Stimulated activated CD4-positive, alpha-beta T cell treated with anti-CD3 and anti-CD28 coated beads, Interleukin-15, amount 100 ng/mL, for 1 hour (primary cell): ENCODE measurements at places on chromosomes 1 and 21.

- no peak for DNase-seq
Measured at GRCh38 chr21:38800924-38801744, 4.6 kb upstream of the ETS2 start.

GRCh38 chr1:60972841-60973364 is 109.5 kb upstream of the NFIA start:
- no peak for DNase-seq

DNA sequence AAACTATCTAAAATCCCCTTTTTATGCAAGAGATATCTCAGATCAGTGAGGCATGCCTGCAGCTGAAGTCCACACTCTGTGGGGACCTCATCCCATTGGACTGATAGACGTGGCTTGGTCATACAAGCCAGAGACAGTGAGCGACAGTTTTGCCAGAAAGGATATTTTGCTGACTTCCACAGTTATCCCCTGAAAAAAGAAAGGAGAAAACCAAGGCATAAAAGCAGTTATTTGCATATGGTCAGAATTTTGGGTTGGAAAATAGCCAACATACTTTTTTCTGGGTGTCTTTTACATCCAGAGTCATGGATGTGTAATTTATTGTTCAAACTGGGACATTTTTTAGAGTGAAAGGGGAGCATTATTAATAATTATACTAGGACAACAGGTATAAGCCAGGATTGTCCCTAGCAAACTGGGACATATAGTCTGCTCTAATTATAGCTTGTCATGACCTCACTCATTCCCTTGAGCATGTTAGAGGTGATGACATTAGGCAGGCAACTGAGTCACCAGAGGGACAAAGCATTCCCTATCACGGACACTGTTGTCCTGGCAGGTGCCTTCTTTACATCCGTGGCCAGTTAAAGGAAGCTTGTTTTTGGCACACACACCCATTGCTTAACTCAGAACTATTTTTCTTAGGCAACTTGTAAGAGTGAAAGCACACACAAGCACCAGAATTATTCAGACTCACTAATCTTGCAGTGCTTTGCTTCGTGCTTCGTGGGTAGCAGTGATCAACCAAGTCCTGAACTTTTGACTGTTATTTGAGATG is 65.5 kb downstream of the PRRX1 start:
- DNase-seq = no peak

DNA sequence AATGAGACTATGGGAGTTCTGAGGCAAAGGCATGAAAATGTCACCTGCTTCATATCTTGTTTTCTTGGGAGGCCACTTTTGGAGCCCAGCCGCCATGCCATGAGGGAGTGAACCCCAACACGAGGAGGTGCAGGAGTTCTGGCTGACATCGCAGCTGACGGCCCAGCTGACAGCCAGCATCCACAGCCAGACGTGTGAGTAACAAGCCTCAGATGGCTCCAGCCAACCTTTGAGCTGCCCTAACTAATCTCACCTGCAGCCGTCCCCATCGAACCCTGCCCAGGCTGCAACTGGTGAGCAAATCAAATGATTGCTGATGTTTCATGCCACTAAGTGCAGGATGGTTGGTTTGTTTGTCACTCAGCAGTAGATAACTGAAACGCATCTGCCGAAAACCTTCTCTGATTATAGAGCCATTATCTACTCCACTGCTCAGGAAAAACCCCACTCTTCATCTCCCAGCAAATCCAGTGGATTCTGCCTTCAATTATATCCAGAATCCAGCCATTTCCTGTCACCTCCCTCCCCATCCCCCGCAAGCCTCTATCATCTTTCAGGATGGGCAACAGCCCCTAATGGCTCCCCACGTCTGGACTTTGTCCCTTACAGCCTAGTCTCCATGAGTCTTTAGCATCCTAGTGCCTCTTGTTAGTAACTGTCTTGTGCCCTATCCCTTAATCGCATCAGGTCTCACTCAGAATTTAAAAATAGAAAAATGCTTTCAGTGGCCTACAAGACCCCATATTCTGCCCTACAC is 18.5 kb upstream of the RAB4A start:
- DNase-seq = no peak

- peak; percentile 24 for DNase-seq
Measured at GRCh38 chr1:107963601-107964335, 1.2 kb downstream of the VAV3 start.

GRCh38 chr1:231515748-231516147 is 12.7 kb upstream of the TSNAX start:
- DNase-seq = no peak

- no peak for DNase-seq
Measured at GRCh38 chr1:234907208-234907939, 221.3 kb downstream of the TOMM20 start.

GRCh38 chr1:192108161-192108560 is 50.1 kb upstream of the RGS18 start:
- DNase-seq = no peak

DNA sequence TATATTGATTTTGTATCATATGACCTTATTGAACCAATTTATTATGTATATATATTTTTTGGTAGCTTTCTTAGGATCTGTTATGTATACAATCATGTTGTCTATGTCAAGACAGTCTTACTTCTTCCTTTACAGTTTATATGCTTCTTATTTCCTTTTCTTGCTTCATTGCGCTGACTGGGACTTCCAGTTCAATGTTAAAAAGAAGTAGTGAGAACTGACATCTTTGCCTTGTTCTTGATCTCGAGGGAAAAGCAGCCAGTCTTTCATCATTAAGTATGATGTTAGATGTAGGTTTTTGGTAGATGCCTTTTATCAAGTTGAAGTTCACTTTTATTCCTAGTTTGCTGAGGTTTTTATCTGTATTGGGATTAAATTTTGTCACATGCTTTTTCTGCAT is 17.5 kb downstream of the MAN1C1 start:
- no peak for DNase-seq

- no peak for DNase-seq
Measured at GRCh38 chr1:207910591-207911354, at the start of gene CD34. CD34 (minus strand) TSS chr1:207911125; CDS start chr1:207911080, 45 bp downstream.

- DNase-seq = no peak
Measured at GRCh38 chr1:100053119-100053518, 79.6 kb downstream of the SASS6 start.

GRCh38 chr1:213976665-213977485 is 10.9 kb upstream of the PROX1 start:
- no peak for DNase-seq

- peak; percentile 46 for DNase-seq
Measured at GRCh38 chr1:23544444-23545389, 13.7 kb upstream of the E2F2 start.

DNA sequence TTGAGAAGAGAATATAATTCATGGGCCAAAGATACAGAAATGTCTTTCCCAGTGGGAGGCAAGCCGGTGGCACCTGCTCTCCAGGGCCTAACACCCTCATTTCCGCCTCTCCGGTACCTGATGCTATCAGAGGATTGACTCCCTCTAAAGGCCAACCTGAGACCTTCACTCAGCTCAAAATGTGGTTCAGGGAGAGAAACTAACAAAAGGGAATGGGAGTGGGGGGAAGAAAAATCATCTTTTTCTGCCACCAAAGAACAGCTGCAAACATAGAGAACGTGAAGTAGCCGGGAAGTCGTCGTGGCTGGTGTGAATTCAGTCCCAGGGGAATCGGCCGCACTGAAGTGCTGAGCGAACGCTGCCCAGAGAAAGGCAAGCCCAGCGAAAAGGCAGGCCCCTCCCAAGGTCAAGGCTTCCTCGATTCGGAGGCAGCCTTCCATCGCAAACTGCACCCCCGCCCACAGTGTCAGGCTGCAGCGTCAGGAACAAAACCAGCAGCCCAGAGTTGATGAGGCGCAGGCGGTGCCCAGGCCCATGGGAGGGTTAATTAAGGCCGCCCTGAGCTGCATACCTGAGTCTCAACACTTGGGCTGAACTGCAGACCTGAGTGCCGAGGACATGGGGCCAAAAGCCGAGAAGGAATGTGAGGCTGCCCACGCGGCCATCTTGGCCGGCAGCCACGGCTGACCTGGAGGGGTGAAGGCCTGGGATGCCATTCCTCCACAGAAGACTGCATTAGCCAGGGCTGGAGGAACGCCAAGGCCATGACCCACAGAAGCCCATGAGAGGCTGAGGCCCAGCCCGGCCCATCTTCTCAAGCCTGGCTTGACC is 160.2 kb downstream of the PSMG1 start:
- DNase-seq = no peak

GRCh38 chr21:45089964-45090363 is 15.6 kb downstream of the ADARB1 start:
- no peak for DNase-seq

- no peak for DNase-seq
Measured at GRCh38 chr1:94240822-94241221, 3.4 kb upstream of the ARHGAP29 start.

- peak; percentile 30 for DNase-seq
Measured at GRCh38 chr1:148263128-148263905, 111.2 kb upstream of the NBPF11 start.

GRCh38 chr1:244112636-244113035 is 61.6 kb downstream of the ZBTB18 start:
- DNase-seq = no peak

GRCh38 chr1:41917076-41917475 is 1.6 kb downstream of the HIVEP3 start:
- DNase-seq = no peak

- no peak for DNase-seq
Measured at GRCh38 chr1:206776229-206776628, 3.9 kb upstream of the IL10 start.
